Cortex of kidney (tissue), 1 donor: ENCODE measurements at places on chromosomes 12 and 14.

DNA sequence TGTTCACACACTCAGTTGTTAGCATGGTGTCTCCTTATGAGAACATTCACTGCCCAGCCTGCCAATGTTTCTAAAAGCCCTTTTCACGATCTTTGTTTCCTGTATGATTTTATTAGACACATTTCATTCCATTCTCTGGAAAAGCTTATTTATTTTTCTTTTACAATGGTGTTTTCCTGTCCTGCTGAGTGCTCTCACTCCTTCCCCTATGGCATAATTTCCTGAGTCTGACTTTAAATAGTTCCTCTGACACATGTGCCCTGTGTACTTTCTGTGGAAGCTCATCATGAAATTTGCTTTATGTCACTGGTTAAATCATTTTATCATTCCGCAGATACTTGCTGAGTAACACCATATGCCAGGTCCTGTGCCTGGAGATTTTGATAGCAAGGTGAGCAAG, 612.0 kb downstream of the FLRT2 start:
- DNase-seq, result no peak

GRCh38 chr12:31003861-31004640, 69.6 kb upstream of the DDX11 start:
- no peak for DNase-seq

DNA sequence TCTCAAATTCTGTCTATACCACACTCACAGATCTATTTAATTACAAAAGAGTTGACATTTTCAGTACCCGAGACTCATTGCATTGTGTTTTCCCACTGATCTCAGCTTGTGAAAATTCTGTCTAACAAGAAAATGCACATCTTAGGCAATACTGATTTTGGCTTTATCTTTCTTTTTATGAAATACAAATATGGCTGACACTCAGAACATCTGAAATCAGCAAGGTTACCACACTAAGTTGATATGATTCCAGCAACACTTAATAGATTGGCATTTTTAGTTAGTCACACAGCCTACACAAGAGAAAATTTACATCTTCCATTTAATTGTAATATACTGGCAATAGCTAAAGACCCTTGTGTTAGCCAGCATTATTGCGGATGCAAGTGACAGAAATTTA, 40.3 kb downstream of the PEX5 start:
- no peak for DNase-seq

- no peak for DNase-seq
Measured at GRCh38 chr12:52519387-52519703, 849 bp downstream of the KRT5 start.

GRCh38 chr12:68178184-68178583, 18.6 kb upstream of the IFNG start:
- no peak for DNase-seq

GRCh38 chr14:96060186-96060933, 21.2 kb downstream of the C14orf132 start:
- no peak for DNase-seq

- no peak for DNase-seq
Measured at GRCh38 chr12:20142316-20142715, 226.0 kb upstream of the PDE3A start.

DNA sequence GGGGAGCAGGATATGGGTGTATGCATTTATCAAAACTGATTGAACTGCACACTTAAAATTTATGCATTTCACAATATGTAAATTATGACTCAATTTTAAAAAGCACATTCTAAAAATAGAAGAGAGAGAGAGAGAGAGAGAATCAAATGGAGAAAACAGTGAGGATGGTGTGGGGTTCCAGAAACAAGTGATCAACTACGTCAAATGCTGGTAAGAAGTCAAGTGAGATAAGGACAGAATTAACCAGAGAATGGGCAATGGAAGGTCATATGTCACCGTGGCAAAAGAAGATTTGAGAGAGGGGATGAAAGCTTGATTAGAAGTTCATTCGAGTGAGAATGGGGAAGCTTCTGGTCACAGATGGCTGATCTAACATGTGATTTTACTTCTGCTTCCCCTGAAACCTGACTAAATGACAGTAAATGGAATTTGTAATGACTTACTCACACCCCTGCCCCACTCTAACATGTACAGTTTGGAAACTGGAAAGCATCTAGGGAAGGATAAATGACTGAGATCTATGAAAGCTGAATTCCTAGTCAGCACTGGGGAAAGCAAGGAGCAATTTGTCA, 276.5 kb upstream of the AMIGO2 start:
- no peak for DNase-seq

GRCh38 chr14:74649673-74650072, 37.6 kb upstream of the LTBP2 start:
- no peak for DNase-seq

- DNase-seq, result no peak
Measured at GRCh38 chr12:128940974-128941373, 87.7 kb downstream of the GLT1D1 start.

- no peak for DNase-seq
Measured at GRCh38 chr14:105257464-105257863, 9.1 kb downstream of the BTBD6 start.

DNA sequence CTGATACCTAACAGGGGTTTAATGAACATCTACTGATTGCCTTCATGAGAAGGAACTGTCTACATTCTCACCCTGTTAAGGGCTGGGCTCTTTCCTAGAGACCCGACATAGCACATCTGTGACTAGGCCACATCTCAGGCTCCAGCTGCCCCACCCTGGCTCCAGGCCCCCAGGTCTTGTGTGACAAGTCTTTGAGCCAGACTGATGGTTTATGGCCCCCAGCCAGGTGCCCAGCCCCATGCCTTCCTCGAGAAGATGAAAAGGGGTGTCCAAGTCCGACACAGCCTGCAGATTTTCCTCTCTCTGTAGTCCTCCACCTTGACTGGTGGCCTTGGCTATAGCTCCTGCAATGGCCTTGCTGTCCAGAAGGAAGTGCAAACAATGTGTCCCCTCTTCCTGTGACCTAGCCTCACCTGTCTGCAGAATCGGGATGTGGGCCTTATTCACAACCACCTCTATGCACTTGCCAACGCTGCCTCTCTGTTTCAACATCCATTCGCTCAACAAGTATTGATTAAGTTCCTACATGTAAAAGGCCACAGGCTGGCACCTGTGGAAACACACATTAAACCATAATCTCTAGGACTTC, 4.2 kb downstream of the ACTN1 start:
- no peak for DNase-seq

DNA sequence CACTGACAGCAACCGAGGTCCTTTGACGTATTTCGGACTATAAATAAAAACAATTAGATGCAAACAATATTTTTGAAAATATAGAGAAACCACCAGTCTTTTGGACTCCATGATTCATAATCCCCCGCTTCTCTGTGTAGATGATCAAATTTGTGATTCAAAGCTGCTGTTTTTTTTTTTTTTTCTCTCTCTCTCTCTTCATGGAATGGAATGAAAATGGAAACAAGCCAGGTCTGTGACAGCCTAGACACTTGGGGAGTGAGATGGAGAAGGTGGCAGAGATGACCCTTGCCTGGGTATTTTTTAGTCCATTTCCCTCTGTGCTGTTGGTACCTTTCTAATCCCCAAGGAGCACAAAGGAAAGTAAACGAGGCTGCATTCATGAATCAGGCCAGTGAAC, 248.5 kb downstream of the GLT1D1 start:
- DNase-seq, result no peak

DNA sequence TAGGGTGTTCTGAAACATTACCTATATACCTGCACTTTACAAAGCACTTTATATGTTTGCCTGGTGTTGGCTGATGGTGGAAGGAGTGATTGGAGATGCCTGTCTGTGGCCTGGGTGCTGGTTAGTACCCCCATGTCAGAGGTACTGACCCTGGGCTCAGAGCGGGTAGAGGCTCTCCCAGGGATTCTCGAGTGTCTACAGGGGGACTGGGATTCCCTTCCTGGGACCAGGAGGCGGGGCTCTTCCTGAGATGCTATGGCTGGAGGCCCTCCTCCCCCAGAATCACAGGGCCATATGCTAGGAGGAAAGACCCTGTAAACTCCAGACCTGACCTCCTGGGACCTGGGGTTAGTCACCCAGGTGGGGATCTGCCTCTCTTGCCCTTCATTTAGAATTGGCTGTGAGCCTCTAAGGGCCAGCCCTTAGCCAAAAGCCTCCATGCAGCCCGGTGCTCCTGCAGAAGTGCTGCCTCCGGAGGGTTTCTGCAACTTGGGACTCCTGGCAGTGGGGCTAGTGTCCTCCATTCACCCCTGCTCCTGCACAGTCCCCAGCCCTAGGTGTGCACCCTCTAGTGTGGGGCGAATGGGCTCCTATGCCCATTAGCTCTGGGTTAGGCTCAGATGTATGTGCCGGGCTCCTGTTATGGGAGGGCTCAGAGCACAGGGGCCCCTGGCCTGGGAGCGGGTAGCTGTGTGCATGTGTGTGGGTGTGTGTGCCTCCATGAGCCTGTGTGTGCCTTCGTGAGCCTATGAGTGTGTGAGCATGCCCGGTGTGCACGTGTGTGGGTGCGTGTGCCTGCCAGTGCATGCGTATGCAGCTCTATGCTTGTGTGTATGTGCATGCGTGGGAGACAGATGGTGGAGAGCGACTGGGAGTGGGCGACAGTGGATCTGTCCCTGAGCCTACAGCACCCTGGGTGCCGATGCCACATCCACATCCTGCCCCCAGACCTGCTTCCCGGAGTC, 36.6 kb downstream of the RTL1 start:
- no peak for DNase-seq

DNA sequence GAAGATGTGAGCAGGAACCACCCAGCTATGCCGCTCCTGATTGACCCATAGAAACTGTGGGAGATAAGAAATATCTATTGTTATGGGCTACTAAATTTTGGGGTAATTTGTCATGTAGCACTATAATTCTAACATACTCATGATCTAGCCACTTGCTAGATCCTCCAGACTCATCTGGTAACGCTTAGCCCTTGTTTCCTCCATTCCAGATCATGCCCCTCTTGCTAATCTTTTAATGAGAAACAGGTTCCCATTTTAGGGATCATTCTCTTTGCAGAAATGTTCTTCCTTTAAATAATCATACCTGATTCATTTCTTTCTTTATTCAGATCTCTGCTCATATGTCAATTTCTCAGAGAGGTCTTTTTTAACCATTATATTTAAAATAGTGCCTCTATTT, 3.8 kb upstream of the ARHGDIB start:
- no peak for DNase-seq

- DNase-seq, result no peak
Measured at GRCh38 chr14:98886982-98887381, 385.0 kb downstream of the BCL11B start.

DNA sequence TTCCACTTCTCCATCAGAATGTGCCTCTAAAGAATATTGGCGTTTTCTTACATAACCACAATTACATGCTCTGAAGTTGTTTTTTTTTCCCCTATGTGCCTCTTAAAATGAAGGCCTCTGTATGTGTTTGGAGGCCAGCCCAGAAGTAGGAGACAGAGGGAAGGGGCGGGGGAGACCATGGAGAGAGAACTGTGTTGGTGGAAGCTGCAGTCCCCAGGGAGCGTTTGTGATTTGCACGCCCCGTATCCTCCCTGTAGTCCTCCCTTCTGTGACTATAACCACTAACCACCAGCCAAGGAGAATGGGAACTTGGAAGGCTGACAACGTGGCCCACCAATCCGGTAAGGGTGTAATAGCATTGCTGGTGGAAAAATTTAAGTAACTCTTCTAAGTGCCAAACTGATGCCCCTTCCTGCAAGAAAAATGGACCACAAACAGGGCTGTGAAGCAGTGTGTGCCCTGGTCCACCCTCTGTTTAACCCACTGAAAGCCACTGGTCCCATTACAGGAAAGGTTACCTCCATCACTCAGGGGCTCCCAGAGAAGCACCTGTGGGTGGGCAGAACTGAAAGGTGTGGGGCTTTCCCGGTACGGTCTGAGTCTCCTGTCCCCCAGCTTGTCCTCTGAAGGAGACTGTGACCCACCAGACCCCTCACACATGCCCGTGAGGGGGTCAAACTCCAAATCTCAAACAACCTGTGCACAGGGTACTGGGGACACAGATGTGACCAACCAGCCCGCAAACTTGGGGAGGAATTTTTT, 36.8 kb downstream of the CCDC88C start:
- DNase-seq, result no peak

DNA sequence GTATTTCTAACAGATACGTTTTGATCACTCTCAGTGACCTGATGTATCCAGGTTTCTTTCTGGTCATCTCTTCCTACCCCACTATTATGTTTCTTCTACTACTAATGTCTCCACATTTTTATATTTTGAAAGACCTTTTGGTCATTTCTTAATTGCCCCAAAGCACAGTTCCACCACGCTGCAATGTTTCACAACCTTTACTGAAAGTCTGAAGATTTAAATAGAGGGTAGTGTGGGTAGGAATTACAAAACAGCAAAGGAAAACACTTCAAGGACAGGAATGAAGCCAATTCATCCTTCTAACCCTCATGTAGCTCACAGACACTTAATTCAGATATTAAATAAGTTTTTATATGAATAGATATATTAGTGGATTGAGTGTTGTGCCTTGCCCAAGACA, 36.1 kb upstream of the SLC16A7 start:
- no peak for DNase-seq

DNA sequence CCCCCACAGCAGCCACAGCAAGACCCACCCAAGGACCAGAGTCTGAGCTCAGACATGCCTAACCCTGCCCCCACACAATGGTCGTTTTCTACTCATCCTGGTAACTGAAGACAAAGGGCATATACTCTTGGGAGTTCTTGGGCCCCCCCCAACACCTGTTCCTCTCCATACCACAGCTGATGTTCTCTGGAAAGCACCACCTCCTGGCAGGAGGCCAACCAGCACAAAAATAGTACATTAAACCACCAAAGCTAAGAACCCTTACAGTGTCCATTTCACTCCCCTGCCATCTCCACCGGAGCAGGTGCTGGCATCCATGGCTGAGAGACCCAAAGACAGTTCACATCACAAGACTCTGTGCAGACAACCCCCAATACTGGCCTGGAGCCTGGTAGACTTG, 80.6 kb upstream of the DAAM1 start:
- DNase-seq, result no peak

DNA sequence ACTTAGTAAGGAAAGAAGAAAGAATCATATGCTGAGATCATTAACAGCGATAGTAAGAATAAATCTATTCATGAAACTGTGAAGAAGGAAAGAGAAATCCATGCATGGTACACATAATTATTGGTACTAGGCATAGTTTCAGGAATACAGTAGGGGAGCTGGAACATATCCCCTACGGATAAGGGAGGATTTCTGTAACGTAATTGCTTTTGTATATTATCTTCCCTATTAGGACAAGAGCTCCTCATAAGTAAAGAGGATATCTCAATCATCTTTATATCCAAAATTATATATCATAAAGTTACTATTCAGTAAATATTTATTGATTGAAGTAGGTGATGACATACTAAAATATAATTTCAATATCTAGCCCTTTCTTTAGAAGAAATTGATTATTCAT, 22.9 kb downstream of the SYT1 start:
- no peak for DNase-seq
